ENCODE measurements at places on chromosomes 4 and X. TPM values are rescaled to one million over a fixed set of nuclear protein-coding genes. Genes with fewer than 3 reads are reported as not detected.
A peak's percentile ranks its signal among the peaks of the same experiment; 100 is the strongest.

Gene RAB39B
- 4.8 TPM for total RNA-seq

DNA sequence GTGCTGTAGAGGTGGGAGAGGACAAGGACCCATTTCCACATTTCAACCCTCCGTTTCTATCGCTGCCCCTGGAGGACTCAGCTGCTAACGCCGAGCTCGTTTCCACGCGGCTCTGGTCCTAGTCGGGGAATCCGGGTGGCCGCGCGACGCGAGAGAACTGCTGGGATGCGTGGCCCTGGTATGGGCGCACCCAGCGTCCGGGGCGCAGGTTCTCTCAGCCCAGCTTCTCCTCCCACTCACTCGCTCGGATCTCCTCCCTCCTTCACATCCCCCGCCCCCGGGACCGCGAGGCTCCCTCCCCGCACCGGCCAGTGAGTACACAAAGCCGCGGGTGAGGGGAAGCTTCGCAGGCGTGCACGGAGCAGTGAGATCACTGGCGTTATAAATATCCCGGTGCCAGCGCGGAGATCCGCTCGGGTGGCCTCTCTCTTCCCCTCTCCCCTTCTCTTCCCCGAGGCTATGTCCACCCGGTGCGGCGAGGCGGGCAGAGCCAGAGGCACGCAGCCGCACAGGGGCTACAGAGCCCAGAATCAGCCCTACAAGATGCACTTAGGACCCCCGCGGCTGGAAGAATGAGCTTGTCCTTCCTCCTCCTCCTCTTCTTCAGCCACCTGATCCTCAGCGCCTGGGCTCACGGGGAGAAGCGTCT, at the start of gene FGF5:
TSS of gene FGF5 (plus strand) at position 412 of the 649 bp plus-strand sequence. CDS start at position 573, 161 bp downstream.
- peak; percentile 39 for DNase-seq

GRCh38 chr4:34108391-34108790, 2135.9 kb downstream of the ARAP2 start:
- no peak for DNase-seq

- DNase-seq = no peak
These were observed 108.8 kb upstream of the NALF2 start for GRCh38 chrX:69395306-69395705.

GRCh38 chr4:139692309-139693012, 26.8 kb downstream of the MGST2 start:
- DNase-seq = no peak

- no peak for DNase-seq
These were observed 83.8 kb downstream of the STOX2 start for GRCh38 chr4:183988874-183989273.

All from progenitor cell of endocrine pancreas (in vitro differentiated cells).